ENCODE measurements at places on chromosomes 2 and 18.

GRCh38 chr2:218032336-218033171 is 29.8 kb upstream of the TNS1 start:
- DNase-seq: no peak

DNA sequence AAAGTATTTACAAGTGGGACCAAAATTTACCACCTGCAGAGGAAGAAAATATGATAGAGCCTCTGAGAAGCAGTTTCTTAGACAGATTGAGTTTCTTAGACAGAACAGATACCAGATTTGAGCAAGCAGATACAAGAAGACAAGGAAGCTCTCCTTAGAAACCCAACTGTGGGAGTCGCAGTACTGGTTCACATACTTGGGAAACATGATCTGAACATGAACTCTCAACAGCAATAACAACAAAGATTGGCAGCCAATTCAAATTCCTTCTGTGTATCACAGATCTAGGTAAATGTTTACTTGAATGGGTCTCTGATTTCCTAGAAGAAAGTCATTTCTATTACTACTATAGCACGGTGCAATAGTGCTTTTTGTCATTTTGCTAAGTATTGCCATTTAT is 82.1 kb downstream of the OLA1 start:
- DNase-seq: no peak

GRCh38 chr2:118121986-118122524 is 33.8 kb downstream of the INSIG2 start:
- no peak for DNase-seq

DNA sequence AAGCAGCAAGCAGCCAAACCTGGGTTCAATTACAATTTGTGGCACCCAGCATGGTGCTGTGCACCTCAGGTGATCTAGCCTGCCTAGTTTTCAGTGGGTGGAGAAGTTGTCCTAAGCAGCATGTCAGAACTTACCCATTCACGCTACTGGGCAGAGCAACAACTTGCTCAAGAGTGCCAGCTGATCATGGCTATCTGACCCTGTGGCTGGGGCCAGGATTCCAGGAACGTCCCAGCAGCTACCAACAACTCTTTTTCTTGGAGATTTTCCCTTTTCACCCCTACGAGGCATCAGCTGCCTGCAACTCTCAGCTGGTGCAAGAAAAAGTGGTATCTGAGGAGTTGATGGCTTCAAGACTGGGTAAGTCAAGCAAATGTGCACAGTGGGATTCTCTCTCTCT is 83.5 kb downstream of the SH3YL1 start:
- no peak for DNase-seq

GRCh38 chr2:98514879-98515249 is 70.2 kb downstream of the INPP4A start:
- no peak for DNase-seq

GRCh38 chr18:61991201-61991600 is 98.4 kb upstream of the RNF152 start:
- peak; percentile 54 for DNase-seq

DNA sequence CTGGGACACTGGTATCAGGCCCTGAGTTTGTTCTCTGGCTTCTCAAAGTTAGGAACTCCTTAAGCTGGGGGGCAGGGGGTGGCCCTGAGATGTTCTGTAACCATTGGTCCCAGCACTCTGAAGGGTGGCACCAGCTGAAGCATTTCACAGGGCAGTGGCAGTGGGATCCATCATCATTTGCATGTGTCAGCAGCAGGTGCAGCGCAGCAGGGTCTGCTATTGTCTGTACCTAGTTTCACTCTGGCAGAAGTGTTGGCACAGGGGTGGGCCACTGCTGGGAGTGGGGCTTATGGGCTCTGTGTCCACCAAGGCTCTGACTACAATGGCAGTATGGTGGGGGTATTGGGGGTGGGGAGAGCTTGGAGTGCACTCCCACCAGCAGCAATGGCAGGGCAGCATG is 460.4 kb upstream of the ZNF804A start:
- no peak for DNase-seq

DNA sequence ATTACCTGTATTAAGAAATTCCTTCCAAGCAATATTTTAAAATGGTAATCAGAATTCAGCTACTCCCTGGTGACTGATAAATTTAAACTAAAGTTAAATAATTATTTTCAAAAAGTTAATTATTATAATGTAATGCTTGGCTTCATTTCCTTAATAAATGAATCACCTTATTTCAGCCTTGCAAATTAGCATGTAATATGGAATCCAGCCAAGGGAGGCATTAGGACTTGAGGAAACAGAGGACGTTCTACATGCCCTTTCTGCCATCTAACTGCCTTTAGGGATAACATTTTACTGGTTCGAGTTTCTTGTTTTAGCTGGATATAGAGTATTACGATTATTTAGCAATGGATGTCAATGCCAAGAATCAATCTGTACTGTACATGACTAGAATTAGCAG is 636.3 kb downstream of the TSN start:
- no peak for DNase-seq

- DNase-seq: no peak
Observed at GRCh38 chr2:177885828-177886466, 186.6 kb downstream of the PDE11A start.

DNA sequence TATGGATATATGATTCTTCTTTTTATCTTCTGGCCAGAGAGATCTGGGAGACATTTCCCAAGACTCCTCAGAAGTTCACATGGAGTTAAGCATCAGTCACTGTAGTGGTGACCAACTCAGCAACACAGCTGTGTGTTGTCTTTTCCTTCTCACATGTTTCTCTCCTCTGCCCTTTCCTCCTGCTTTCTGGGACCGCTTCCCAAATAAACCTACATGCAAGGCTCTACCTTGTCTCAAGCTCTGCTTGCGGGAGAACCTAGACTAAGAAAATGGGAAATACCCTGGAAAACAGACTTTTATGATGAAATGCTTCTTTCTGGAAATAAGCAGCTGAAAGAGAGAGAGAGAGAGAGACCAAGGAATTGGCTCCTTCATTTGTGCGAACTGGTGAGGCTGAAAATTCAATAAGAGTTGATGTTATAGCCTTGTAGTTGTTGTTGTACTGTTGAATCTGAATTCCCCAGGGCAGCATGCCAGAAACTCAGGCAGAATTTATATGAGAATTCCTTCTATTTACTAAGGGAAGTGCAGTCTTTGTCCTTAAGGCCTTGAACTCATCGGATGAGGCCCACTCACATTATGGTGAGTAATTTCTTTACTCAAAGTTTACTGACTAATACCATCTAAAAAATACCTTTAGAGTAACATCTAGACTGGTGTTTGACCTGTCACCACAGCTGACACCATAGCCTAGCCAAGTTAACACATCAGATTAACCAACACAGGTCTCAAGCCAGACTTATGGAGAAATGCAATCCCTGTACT is 22.7 kb upstream of the DSC1 start:
- DNase-seq: no peak

DNA sequence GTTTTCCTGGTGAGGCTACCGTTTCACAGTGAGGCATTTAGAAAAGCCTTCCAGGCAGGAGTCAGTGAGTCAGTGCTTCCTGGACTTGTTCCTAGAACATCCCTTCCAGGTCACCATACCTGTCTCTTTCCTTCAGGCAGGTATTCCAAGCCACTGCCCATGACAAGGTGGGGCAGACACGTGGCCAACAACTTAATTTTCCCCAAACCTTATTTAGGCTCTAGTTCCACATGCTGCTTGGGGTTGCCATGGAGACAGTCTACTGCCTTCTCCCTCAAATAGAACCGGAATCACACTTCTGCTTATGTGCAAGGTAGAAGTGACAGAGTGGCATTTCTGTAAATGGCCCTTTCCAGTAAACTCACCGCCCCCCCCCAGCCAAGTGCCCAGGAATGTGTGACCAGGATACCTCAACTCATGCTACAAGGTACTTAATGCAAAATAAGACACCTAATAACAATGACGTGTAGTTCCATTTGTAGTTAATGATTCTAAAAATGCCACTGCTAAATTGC is 258.3 kb downstream of the PRKCE start:
- no peak for DNase-seq

- DNase-seq: peak; percentile 48
Observed at GRCh38 chr2:168212866-168213265, 34.5 kb downstream of the STK39 start.

DNA sequence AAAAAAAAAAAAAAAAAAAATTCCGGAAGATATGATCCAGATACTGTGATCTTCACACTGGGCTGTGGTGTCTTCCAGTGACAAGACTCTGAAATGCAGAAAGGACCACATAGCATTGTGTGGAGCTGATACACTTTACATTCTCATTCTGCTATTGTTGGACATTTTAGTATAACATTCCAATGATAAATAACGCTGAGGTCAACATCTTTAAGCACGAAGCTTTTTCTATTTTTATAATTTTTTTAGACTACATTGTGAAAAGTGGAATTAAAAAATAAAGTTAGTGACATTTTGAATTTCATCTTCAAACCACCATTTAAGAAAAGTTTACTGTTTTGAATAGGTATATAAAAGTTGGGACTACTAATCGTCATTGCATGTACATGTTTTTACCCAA is 62.7 kb downstream of the CDCA7 start:
- DNase-seq: no peak

- no peak for DNase-seq
Observed at GRCh38 chr2:54936766-54937165, 113.5 kb downstream of the RTN4 start.

DNA sequence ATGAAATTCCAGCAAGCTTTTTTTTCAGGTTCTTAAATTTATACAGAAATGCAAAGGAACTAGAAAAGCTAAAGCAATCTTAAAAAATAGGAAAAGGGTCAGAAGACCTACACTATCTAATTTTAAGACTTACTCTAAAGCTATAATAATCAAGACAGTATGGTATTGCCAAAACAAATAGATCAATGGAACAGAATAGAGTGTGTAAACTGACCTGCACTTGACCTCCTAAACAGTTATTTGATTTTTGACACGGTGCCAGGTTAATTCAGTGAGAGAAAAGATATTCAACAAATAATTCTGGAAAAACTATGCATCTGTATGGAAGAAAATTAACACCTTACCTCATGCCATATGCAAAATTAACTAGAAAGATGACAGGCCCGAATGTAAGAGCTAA is 73.6 kb downstream of the OLA1 start:
- DNase-seq: no peak

DNA sequence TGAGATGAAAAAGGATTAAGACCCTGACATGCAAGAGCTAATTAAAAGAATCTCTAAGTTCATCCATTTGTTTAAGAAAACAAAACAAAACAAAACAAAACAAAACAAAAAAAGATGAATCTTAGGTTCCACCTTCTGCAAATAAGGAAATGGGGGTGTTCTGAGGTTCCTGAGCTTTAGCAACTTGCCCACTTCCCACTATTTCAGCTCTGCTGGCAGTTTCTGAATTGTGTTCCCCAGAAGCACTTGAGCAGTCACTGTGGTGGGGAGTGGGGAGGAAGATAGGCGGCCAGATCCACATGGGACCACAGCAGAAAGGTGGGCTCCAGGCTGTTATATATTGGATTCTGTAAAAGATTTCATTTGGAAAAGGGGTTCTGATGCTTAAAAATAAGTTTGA is 20.3 kb downstream of the INO80C start:
- DNase-seq: no peak

GRCh38 chr2:212640428-212640827 is 101.8 kb upstream of the ERBB4 start:
- no peak for DNase-seq

- no peak for DNase-seq
Observed at GRCh38 chr2:40841856-40842255, 390.0 kb upstream of the SLC8A1 start.

DNA sequence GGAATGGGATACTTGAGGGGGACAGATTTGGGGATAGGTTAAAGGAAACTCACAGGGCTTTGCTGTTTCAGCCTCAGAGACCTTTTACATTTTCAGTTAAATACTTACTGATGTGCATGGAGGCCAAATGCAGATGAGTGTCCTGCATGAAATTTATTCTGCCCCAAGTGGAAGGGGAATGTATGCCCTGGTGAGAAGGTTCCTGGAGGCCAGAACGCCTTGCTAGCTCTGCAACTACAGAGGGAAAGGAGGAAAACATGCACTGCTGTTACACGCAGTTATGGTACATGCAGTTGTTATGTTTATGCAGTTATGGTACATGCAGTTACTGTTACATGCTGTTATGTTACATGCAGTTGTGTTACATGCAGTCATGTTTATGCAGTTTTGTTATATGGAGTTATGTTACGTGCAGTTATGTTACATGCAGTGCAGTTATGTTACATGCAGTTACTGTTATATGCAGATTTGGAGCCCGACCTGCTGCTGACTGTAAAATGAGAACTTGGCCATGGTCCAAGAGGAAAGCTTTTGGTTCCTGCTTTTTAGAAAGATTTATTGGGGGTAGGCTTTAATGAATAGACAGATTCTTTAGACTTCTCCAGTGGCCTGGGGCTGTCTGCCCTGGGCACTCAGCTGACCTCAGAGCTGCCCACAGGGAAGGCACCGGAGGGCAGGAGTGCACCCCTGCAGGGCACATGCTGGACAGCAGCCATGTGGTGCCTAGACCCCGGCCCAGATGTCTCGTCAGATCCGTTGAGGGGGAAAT is 84.1 kb downstream of the LDLRAD4 start:
- peak; percentile 30 for DNase-seq

DNA sequence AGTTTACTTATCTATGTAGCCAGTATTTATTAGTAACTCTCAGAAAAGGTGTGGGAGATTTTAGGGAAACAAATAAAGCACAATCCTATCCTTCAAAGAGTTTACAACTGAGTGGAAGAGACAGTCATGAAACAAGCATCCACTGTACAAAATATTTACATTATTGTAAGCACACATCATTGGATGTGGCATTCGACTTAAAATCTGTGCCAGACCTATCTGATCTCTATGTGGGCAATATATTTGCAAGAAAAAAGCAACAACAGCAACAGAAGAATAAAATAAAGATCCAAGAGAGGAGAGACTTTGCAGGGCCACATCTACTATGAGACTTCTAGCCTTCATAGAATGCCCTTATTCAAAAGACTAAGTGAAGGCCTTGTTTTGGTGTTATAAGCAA is 882.1 kb upstream of the PIK3C3 start:
- DNase-seq: no peak

DNA sequence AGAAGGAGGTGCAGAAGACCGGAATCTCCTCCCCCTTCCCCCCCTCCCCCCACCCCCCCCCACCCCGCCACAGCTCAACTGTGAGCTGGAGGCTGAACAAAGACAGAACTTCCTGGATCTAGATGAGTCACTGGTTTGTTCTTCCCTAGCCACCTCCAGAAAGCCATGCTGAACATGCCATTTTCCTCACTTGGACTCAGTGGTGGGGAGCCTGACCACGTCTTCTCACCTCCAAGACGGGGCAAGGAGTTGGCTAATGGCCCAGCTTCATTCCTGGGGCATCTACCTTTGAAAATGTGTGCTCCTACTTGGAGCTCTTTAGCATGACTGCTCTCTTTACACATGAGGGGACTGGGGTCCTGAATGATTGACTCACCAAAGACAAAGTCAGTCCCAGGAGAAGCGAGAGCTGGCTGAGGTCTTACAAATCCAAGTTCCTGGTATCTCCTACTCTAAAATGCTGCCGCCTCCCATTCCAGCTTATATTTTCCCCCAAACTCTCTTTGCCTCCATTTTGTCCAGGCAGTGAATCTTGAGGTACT is 22.6 kb upstream of the FZD5 start:
- DNase-seq: peak; percentile 74

DNA sequence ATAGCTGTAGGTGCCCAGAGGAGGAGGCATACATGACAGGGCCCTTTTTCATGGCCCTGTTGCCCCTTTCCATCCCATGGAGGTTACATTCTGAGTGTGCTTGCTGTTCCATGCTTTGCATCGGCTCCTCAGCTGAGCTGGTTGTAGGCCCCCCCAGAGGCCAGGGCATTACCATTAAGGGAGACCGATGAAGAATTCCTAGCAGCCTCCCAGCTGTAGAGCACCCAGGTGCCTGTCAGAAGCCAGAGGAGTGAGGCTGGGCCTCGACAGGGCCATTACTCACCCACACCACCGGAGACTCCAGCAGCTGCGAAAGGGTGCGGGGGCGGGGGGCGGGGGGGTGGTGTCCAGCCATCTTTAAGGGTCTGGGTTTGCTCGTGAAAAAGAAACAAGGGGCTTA is 72.2 kb downstream of the GALNT14 start:
- no peak for DNase-seq
